Right ventricle myocardium superior (tissue), 1 donor: ENCODE measurements at places on chromosomes 2 and 18. TPM values are rescaled to one million over a fixed set of nuclear protein-coding genes. Genes with fewer than 3 reads are reported as not detected.

- DNase-seq, result no peak
These were observed 23.9 kb downstream of the SP5 start for GRCh38 chr2:170739048-170739447.

GRCh38 chr2:102449370-102449974 is 23.6 kb upstream of the SLC9A4 start:
- DNase-seq, result no peak

DNA sequence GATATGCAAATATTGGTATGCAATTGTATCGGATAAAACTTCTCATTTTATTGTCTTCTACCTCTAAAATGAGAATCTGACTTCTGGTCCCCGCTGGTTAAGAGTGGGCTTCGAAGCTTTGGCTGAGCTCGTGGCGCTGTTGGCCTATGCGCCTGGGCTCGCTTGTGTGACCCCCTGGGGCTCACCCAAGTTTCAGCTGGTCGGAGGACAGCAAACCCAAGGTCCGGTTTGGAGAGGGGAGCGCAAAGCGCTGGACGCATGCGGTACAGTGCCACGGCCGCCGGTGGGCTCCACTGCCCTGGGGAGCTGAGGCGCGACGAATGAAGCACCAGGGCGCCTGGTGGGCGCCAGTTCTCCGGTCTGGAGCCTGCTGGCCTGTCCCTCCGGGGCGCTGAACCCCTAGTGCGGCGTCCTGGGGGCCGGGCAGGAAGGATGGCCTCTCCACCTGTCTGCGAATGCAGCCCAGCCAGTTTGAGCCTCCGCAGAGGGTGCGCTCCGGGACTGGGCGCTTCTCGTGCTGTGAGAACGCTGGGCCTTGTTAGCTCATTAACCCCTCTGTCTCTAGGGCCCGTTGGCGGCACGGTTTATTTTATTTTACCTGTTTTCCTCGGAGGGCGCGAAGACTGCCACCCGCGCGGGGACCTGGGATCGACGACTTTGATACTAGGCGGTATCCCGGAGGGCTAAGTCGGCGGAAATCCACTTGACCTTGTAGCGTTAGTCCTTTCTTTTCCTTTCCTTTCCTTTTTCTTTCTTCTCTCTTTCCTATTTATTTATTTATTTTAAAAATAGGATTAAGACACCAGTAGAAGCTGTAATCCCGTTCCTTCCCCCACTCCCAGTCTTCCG is 10.4 kb downstream of the MEIS1 start:
- peak; percentile 42 for DNase-seq

ELOA2 gene
- not detected for total RNA-seq

PLEK gene
- total RNA-seq, result 4.7 TPM
